AG10803 (cell line): ENCODE measurements at places on chromosomes 7 and 10.

DNA sequence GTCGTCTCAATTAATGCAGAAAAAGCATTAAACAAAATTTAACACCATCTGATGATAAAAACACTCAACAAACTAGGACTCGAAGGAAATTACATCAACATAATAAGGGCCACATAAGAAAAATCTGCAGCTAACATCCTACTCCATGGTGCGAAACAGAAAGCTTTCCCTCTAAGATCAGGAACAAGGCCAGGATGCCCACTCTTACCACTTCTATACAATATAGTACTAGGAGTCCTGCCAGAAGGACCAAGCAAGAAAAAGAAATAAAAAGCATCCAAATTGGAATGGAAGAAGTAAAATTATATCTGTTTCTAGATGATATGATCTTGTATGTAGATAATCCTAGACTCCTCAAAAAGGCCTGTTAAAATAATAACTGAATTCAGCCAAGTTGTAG lies 143.8 kb upstream of the GPR22 start:
- no peak for DNase-seq

DNA sequence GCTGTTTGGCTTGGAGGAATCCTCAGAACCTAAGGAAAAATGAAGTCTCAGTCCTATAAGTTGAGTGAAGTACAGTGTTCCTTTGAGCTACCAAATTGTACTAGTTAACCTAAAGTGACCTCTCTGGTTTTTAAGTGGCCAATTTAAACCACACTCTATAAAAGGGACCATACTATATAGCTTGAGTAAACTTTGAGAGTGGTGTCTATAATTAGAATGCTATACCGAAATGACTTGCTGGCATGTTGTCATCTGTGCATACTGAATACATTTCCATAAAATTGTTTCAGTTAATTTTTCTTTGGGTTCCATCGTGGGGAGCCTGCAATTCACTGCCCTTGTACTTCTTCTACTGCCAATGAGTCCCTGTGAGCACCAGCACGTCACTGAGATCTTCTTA lies 151.1 kb downstream of the DKK1 start:
- DNase-seq, result no peak

- DNase-seq, result no peak
Measured at GRCh38 chr7:77698042-77698625, 1.9 kb downstream of the RSBN1L start.

GRCh38 chr10:21624951-21625350 lies 90.9 kb downstream of the MLLT10 start:
- DNase-seq, result no peak

- no peak for DNase-seq
Measured at GRCh38 chr10:82817676-82818422, 942.9 kb downstream of the NRG3 start.

- peak; percentile 80 for DNase-seq
Measured at GRCh38 chr7:135790371-135790977, 41.9 kb upstream of the FAM180A start.

DNA sequence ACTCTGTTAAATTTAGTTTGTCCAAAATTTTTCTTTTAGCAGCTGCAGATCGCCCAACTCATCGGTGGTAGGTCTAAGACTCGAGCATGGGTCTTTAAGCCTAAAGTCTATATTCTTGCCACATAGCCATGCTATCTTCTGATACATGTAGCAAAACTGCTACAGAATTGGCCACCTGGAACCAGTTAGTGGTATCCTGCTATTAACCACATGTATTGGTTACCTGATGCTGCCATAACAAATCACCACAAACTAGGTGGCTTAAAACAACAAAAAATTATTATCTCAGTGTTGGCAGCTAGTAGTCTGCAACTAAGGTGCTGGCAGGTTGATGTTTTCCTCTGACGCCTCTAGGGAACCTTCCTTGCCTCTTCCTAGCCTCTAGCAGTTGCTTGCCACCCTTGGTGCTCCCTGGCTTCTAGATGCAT lies 96.7 kb upstream of the PIK3CG start:
- DNase-seq, result peak; percentile 53

- DNase-seq, result no peak
Measured at GRCh38 chr10:5906651-5907050, 16.6 kb downstream of the FBH1 start.

DNA sequence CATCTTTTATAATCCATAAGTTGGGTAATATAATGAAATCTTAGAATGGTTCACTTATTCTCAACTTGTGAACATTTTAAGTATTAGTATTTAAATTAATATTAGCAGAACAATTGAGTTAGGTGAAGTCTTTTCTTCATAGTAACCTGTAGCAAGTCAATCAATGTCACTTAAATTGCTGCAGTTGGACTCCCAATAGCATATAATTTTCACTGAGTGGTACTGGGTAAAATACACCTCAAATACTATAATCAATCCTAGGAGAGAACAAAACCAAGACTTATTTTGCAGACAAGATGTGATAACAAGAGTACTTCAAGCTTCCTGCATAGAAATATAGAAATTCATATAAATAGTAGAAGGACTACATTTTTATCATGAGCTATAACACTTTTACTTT lies 677.9 kb upstream of the LRRN3 start:
- no peak for DNase-seq

GRCh38 chr10:117241541-117242462 lies 888 bp downstream of the SLC18A2 start:
- DNase-seq, result peak; percentile 7

GRCh38 chr7:12325646-12326045 lies 78.0 kb downstream of the VWDE start:
- no peak for DNase-seq

DNA sequence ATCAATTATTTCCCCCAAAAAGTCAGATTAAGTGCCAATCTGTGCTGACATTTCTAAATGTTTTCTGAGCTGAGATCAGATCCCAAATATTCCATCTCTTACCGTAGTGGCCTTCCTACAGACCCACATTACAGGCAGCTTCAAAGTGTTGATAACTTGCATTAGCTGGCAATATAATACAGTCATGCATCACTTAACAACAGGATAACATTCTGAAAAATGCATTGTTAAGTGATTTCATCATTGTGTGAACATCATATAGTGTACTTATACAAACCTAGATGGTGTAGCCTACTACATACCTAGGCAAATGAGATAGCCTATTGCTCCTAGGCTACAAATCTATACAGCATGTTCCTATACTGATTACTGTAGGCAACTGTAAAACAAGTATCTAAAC lies 22.4 kb downstream of the SLC25A13 start:
- DNase-seq, result no peak

- DNase-seq, result no peak
Measured at GRCh38 chr7:131300572-131301466, 26.9 kb upstream of the MKLN1 start.
